HCEC 1CT (cell line): ENCODE measurements at places on chromosomes 13 and 19.

GRCh38 chr13:24202215-24202614 is 41.7 kb downstream of the SPATA13 start:
- no peak for DNase-seq

DNA sequence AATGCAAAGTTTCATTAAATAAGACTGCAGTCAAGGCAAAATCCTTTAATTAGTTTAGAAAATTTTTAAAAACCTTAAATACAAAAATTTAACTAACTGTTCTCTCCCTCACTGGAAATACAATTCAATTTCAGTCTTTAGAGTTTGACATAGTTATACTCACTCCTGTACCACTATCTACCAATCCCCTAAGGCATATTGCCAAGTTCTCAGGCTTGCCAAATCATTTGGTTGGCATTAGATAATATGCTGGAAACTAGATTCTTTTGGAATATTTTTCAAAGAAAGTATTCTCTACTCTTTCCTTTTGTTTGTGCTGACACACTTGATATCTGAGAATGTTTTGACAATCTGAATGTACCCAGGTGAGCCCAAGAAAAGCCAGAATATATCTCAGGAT is 77.2 kb downstream of the TSC22D1 start:
- DNase-seq: no peak

GRCh38 chr19:43534305-43534815 is 1.4 kb downstream of the ZNF575 start:
- DNase-seq: no peak

- no peak for DNase-seq
Measured at GRCh38 chr19:8552810-8553209, 24.4 kb downstream of the MYO1F start.

- DNase-seq: no peak
Measured at GRCh38 chr13:97468331-97468730, 34.4 kb downstream of the RAP2A start.

- DNase-seq: no peak
Measured at GRCh38 chr19:48004236-48004635, 9.8 kb downstream of the ELSPBP1 start.

GRCh38 chr19:46283771-46284170 is 13.1 kb upstream of the HIF3A start:
- no peak for DNase-seq

GRCh38 chr13:99686157-99686572 is 184.9 kb downstream of the TM9SF2 start:
- DNase-seq: no peak

GRCh38 chr13:22839603-22840530 is 340.9 kb upstream of the SGCG start:
- DNase-seq: no peak

GRCh38 chr19:17751103-17751911 is at the start of gene FCHO1:
Gene FCHO1, plus strand, starts transcription at chr19:17751477. Its CDS starts 3,688 bp downstream, at chr19:17755165.
- DNase-seq: no peak

DNA sequence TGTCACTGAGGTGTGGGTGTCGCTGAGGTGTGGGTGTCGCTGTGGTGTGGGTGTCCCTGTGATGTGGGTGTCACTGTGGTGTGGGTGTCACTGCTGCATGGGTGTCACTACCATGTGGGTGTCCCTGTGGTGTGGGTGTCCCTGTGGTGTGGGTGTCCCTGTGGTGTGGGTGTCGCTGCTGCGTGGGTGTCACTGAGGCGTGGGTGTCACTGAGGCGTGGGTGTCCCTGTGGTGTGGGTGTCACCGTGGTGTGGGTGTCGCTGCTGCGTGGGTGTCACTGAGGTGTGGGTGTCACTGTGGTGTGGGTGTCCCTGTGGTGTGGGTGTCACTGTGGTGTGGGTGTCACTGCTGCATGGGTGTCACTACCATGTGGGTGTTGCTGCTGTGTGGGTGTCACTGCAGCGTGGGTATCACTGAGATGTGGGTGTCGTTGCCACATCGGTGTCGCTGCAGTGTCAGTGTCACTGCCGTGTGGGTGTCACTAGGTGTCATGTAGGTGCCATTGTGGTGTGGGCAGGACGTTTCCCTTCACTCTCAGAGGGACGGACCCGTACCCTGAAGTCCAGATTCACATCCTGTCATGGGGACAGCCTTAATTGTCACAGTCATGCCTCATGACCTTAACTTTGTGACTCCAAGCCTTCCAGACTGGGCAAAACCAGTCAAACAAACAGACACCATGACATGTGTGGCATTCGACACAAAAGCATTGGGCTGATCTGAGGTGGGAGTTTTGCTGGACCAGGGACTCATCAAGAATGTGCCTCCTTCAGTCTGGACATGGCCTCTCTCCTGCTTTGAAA is 12.7 kb upstream of the GAS6 start:
- no peak for DNase-seq

DNA sequence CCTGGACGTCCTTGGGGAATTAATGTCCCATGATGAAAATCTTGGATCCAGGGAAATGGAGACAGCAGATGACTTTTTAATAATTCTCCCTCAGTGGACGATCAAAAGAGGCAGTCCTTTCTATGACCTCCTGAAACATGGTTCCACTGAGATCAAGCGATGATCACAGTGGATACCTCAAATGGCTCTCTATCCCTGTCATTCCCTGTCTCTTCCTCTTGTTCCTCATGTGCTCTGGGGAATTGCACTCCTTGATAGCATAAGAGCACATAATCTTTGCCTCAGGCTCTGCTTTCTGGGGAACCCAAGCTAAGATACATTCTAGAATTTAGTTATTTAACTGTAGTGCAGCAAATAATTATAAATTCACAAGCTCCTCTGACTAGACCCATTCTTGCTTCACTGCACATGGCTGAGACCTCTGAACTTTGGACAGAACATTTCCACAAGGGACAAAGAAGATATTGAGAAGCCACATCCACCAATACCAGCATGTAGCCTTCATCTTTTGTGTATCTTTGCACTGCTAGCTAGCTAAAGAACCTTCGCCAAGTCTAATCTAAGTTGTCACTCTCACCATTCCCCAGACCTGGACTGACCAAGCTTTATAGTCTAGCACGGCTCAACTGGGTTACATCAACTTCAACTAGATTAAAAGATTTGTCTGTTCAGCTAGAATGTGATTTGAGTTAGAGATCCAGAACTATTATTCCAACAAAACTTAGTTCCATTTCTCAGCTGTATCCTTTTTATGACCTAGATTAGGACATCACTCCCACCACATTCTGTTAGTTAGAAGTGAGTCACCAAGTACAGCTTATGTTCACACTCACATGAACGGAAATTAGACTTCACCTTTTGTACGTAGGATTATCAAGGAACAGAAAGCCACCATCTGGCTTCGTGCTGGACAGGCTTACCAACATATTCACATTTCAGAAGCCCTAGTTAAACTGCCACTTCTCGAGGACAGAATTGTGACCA is 142.7 kb downstream of the SUCLA2 start:
- DNase-seq: peak; percentile 93

DNA sequence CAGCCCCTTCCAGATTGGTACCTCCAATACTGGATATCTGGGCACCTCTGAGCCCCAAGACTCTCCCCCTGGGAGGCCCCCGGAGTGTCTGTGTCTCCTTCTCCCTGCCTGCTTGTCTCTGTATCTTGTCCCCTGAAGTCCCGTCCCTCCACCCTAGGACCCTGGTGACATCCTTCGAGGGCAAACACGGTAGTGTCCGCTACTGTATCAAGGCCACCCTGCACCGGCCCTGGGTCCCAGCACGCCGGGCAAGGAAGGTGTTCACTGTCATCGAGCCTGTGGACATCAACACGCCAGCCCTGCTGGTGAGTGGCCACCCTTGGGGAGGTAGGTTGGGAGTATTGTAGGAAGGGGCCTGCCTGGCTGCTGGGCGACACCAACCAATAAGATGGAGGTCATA is 844 bp downstream of the ARRDC2 start:
- no peak for DNase-seq

GRCh38 chr19:55674459-55674840 is 576 bp upstream of the EPN1 start:
- DNase-seq: no peak
